Muscle of back (tissue), 13 donors: ENCODE measurements at places on chromosomes 5 and 9. TPM values are rescaled to one million over a fixed set of nuclear protein-coding genes. Genes with fewer than 3 reads are reported as not detected.

The TMEM215 gene
- 1.6 TPM for polyA plus RNA-seq

The SOWAHA gene
- 0.12 TPM for polyA plus RNA-seq

The KDM4C gene
- polyA plus RNA-seq: 8.6 TPM

The GPR150 gene
- 0.17 TPM for polyA plus RNA-seq

The TAF1L gene
- not detected for polyA plus RNA-seq

The LVRN gene
- 5.8 TPM for polyA plus RNA-seq

DNA sequence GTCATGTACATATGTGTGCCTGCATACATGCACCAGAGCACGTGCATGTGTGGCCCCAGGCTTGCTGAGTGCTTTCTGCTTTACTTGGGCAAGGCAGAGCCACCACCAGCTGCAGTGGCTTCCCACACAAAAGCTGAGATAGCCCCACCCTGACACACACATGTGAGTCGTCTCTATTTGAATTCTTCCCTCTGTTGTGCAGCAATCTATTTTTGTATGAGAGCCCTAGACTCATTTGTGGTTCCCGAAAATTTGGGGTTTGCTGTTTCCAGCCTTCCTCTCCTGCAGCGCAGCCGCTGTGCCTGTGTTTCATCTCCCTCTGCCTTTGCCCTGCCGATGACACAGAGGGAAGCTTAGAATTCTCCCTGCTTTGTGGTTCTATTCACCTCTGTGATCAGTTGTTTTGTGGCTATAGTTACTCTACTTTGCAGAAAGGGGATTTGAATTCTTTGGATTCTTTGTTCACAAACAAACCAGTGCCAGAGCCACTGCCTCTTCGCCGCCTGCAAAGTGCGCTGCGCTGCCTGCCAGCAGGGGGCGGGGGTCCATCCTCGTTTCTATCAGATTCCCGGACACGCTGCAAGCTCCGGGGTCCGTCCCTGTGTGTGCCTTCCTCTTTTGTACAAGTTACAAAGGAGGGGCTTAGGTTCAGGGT lies 95.8 kb upstream of the DAP start:
- DNase-seq: peak; percentile 51

GRCh38 chr5:116668390-116668789 lies 93.8 kb upstream of the SEMA6A start:
- no peak for DNase-seq

GRCh38 chr5:41094871-41095270 lies 23.7 kb upstream of the MROH2B start:
- DNase-seq: no peak

DNA sequence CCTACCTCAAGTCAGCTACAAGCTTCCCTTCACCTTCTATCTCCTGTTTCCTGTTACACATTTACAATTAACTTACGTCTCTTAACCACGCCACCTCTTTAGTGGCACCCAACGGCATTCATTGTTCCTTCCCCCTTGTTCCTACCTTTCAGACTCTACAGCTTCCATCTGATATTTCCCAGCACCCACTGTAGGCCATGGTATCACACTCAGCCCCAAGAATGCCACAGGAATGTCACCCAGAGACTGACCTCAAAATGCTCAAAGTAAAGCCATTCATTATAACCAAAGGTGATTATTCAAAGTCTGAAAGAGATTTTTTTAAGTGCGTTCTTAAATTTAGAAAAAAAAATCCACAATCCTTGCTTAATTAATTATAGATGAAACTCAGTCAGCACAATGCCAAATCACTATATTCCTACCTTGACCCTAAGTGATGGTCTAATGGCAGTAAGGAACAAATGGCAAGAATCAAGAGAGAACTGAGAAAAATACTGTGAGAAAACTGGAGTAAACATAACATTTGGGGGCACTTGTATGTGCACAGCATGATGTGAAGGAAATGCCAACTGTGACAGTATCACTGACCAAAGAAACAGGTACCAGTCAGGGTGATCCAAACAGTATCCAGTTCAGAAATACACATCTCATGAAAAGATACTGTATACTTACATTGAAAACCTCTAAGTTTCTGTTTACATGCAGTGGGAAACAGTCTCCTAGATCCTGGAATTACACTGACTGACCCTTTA lies 52.1 kb downstream of the CTNND2 start:
- no peak for DNase-seq

GRCh38 chr5:80554646-80555045 lies 15.4 kb downstream of the ANKRD34B start:
- no peak for DNase-seq

DNA sequence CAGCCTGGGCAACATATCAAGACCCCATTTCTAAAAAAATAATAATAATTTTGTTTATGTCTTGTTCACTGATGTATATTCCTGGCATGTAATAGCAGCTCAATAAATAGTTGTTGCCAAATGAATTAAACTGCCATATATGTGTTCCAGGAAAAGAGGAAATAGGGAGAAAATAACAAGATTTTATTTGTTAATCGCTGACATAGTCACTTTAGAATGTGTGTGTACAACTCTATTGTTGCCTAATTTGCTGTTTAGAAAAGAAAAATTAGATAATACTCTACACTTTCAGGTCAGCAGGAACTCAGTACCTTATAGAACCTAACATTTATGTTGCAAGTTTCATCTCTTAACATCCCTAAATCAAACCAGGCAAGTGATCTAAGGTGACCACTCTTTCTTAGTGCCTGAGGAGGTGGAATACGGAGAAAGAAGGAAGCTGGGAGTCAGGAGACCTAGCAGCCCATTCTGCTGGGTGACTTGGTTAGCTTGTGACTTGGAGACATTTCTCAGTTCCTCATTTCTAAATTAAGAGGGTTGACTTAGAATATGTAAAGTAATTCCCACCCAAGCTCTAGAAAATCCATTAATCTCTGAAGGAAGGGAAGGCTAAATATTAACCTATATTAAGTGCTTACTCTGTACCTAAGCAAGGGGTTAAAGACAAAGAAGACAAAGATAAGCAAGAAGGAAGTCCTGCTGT lies 110.3 kb upstream of the IQGAP2 start:
- peak; percentile 34 for DNase-seq
